LHCN-M2 (cell line): ENCODE measurements at places on chromosomes 1 and 21.

- no peak for DNase-seq
These were observed 216.6 kb upstream of the B3GALT2 start for GRCh38 chr1:193402977-193403376.

- no peak for DNase-seq
These were observed 524 bp downstream of the LRRC38 start for GRCh38 chr1:13513063-13513894.

DNA sequence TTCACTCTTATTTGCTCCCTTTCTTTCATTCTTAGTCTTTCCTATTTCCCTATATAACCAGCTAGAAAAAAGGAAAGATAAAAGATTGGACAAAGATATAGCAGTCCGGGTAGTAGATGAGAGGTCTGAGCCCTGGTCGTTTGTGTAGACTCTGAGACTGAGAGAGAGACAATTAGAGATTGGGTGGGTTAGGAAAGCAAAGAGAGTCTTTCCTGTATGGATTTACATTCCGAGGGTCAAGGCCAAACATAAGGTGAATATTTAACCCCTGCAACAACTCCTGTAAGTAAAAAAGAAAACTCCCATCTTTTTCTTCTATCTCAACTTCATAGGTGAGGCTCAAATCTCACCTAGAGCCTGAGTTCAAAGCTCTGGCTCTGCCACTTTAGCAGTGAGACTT lies 218.0 kb upstream of the FGGY start:
- no peak for DNase-seq

- no peak for DNase-seq
These were observed 367.7 kb downstream of the PRDM2 start for GRCh38 chr1:14067711-14068110.

DNA sequence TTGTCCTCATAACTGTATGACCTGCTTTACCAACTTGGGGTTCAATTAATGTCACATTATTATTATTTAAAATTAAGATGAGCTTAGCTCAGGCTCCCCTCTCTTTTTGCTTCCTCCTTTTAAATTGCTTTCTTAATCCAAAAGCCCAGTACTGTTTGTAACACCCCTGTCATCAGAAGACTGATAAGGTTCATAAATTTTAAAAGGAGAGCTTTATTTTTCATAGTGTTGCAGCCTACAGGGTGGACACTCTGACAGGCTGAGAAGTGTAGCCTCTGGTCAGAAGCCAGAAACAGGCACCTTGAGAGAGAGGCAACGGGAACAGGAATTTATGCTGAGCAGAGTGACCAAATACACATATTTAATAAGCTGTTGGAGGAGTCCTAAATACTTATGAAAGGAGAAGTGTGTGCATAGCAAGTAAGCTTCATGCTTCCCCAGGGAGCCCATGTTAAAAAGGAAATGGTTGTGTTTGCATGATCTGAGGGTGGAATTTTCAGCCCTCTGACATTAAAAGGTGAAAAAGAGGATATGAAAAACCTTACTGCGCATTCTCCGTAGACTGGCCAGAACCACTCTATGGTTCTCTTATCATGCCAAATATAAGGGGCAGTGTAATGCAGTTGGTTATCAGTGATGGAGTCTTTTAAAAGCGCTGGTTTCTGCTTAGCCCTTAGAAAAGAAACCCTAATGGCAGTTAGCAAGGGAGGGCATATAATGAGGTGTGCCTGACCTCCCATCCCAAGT lies 30.5 kb upstream of the FGGY start:
- DNase-seq, result no peak

- peak; percentile 34 for DNase-seq
These were observed 7.6 kb upstream of the EIF4G3 start for GRCh38 chr1:21184276-21184675.

DNA sequence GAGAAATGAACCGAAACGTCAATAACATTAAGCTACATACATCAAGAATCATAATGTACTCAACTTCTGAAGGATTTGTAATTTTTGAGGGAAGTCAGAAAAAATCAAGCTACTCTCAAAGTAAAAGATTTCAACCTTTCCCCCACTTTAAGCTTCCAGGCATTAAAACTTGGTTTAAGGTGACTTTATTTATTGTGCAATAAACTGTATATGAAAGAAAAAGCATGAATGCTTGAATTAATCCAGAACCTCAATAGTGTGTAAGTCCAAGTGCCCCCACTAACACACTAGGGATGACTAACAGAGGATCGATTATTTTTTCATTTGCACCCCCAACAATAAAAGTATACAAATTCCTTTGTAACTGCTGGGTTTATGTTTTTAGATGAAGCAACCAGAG lies 10.9 kb downstream of the GART start:
- no peak for DNase-seq

DNA sequence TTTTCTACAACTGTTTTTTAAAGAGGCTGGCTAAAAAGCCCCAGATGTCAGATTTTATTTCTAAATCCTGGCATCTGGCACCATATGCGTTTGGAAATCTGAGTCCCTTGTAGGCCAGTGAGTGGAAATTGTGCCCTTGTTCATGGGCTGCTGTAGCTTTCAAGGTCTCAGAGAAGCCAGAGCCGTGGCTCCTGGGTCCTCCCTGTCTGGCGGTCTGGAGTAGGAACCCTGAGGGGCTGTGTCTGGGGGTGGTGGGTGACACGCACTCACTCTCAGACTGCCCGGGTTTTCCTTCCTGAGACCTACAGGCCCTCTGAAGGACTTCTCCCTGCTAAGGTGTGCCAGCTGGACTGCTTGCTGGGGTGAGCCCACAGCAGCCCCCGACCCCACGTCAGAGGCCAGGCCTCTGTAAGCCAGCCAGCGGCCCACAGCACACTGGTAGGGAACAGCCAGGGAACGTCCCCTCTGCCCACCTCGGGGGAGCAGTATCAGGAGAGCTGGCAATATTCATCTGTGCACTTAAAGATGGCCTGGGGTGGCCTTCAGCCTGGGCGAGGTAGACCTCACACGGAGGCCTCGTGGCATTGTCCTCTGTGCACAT lies 151.5 kb downstream of the PEX14 start:
- no peak for DNase-seq

- DNase-seq, result peak; percentile 14
These were observed 144.4 kb upstream of the HNRNPU start for GRCh38 chr1:245008761-245009160.

DNA sequence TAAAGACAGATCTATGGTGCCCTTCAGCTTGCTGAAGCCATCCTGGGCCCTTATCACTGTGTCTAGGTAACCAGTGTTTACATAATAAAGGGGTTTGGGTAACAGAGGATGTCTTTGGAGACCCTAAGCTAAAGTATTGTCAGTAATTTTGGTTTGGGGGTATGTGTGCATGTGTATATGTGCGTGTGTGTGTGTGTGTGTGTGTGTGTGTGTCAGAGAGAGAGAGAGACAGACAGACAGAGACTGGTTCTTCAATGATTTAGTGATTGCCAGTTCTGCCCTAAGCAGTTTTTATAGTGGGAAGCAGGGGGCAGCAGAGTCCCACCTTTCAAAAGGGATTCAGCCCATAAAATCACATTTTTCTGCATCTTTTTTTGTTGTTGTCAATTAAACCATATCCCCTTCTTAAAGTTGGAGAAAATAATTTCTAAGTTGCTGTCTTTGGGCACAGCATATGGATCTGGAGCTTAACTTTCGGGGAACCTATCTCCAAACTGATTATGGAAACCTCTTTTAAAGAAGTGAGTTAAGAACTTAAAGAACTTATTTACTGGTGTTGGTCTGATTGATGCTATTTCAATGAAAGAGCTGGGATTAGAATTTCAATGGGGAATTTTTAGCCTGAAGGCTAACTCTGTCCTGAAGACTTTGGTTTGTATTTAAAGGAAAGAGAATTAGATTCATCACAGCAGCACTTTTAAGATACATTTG lies 51.1 kb downstream of the ZNF326 start:
- peak; percentile 6 for DNase-seq

- DNase-seq, result no peak
These were observed 42.9 kb downstream of the SEC22B start for GRCh38 chr1:120133228-120133927.

- DNase-seq, result no peak
These were observed 15.0 kb upstream of the PLEKHG5 start for GRCh38 chr1:6506210-6507036.

GRCh38 chr1:228385232-228385631 lies 21.4 kb downstream of the TRIM11 start:
- DNase-seq, result no peak

GRCh38 chr1:192088496-192088895 lies 69.8 kb upstream of the RGS18 start:
- no peak for DNase-seq

DNA sequence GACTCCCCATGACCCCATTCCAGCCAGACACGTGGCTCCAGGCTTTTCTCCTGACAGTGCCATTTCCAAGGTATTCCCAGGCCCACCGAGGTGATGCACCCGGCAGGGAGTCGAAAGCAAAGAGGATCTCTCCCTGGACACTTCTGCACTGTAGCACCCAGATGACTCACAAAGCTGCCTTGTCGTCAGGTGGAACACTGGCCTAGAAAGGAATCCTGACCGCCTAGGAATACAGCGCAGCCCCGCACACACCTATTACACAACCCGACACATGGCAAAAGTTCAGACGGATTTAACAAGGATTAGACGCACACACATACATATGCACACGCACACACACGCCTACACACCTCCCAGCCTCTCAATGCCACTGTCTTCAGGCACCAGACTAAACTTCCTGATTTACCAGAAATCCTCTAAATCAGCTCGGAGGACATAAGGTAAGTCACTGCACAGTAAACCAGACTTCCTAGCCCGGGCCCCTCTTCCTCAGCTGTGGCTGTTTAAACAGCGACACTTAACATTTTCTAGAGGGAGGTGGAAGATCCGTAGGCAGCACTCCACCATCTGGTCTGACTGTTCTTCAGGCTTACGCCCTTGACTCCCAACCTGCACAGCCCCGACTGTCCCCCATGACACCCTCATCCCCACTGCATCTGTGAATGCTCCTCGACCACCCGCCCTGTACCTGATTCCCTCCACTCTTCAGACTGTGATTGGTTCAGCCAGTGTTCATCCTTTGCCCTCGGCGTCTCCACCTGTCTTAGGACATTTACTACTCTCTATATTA lies 12.7 kb downstream of the FAM89A start:
- no peak for DNase-seq

DNA sequence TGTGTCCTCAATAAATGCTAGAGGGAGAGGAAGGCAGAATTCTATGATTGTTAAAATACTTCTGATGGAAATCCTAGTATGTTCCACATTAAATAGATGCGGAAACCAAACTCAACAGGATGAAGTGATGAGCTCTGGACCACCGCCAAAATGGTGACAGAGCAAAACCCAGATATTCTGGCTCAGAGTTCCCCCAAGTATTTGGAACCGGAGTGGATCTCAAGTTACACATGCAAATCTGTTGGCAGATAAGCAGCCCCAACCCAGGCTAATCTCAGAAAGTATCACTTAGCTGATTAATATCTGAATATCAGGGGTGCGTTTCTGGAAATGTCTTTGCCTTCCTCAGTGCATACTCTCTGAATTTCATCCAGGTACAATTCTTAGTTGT lies 17.4 kb upstream of the GRHL3 start:
- DNase-seq, result no peak

GRCh38 chr1:7943251-7943650 lies 2.6 kb upstream of the TNFRSF9 start:
- DNase-seq, result no peak

DNA sequence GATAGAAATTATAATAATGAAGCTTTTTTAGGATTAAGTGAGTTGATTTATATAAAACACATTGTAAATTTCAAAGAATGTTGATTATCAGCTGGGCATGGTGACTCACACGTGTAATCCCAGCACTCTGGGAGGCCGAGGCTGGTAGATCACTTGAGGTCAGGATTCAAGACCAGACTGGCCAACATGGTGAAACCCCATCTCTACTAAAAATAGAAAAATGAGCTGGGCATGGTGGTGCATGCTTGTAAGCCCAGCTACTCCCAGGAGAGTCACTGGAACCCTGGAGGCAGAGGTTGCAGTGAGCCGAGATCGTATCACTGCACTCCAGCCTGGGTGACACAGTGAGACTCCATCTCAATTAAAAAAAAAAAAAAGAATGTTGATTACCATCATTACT lies 18.4 kb downstream of the ADAMTS1 start:
- peak; percentile 82 for DNase-seq

GRCh38 chr1:57129865-57130264 lies 164.1 kb upstream of the C8B start:
- no peak for DNase-seq

DNA sequence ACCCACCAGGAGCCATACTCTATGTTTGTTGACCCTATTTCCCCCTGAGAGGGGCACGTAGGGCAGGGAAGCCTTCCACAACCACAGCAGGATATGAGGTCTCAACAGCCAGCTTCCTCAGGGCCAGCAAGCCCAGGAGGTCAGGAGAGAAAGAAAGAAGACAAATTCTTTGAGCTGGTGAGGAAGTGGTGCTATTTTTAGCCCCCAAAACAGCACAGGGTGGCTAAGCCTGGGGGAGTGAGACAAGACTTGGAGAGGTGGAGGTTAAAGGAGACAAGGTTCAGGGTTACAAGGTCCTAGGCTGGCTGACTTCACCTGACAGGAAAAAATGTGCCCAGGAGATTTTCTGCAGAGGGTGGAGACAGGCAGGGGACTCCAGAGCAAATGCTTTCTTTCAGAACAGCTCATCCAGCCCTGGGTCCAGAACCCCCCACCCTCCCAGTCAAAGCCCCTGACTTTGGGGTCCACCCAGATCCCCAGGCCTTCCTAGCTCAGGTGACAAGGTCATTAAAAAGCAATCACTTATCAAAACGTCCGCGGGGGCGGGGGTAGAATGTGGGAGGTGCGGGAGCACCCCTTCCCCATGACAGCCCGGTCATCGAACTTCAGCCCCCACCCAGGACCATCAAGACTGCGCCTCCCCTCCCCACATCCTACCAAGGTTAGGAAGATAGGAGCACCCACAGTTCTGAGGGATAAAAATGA lies 1.3 kb downstream of the SV2A start:
- no peak for DNase-seq

DNA sequence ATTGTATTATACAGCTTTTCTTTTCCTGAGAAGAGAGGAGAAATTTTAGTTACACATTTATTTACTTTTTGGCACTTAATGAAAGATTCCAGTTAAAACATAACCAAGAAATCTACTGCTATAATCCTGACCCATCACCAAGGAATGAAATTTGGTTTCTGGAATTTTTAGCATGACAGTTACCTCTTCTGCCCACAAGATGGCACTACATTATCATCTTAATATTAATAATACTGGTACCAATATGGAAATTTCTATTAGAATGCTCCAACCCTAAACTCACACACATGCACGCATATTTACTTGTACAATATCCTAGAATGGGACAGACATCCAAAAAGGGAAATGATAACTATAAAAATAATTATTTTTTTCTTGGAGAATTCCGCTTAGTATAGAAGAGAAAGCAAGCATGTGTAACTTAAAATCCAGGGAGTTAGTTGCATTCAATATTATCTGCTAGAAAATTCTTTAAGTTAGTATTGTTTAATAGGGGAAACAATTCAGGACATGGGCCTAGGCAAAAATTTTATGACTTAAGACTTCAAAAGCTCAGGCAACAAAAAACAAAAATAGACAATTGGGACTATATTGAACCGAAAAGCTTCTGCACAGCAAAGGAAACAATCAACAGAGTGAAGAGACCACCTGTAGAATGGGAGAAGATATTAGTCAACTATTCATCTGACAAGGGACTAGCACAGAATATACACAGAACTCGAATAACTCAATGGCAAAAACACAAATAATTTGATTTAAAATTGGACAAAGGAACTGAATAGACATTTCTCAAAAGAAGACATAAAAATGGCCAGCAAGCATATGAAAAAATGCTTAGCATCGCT lies 37.4 kb downstream of the MAP3K21 start:
- peak; percentile 8 for DNase-seq

- DNase-seq, result no peak
These were observed 60.7 kb downstream of the FAAP20 start for GRCh38 chr1:2133879-2134215.
